IMR-90 (cell line): ENCODE measurements at places on chromosomes 13 and 19. TPM values are rescaled to one million over a fixed set of nuclear protein-coding genes. Genes with fewer than 3 reads are reported as not detected.
A peak's percentile ranks its signal among the peaks of the same experiment; 100 is the strongest.

The LRRC8E gene
- 6.9 and 7.2 TPM in 2 replicates for total RNA-seq

The NLRP9 gene
- not detected in 2 replicates for total RNA-seq

The PDX1 gene
- total RNA-seq: not detected in 2 replicates

The SIGLEC8 gene
- total RNA-seq: not detected in 2 replicates

The CEACAM8 gene
- not detected in 2 replicates for total RNA-seq

The MIR17HG gene
- 3.0 and 9.7 TPM in 2 replicates for total RNA-seq

The ZFR2 gene
- total RNA-seq: 0.28 TPM in 1 of 2 replicates, not detected in the other

The OR4F17 gene
- total RNA-seq: not detected in 2 replicates

The RNF113B gene
- not detected in 2 replicates for total RNA-seq

The ZNF814 gene
- 5.9 and 6.9 TPM in 2 replicates for total RNA-seq

The LILRA1 gene
- total RNA-seq: not detected in 2 replicates

GRCh38 chr19:269241-269640 is 22.0 kb downstream of the PLPP2 start:
- DNase-seq: no peak

DNA sequence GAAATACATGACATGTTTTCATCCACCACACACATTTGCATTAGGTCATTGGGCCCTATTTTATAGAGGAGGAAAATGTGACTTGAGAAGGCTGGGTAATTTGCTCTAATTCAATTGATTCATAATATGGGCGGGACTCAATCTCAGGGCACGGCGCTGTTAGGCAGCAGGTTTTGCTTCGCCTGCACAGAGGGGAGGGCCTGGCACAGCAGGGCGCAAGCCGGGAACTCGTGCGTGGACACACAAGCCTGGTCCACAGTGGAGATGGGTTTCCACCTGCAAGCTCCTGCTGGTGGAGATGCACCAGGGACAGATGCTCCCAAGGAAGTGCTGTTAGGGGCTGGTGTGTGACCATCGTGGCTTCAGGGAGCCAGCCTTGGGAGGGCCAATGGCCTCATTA is 58.4 kb upstream of the MTIF3 start:
- no peak for DNase-seq

GRCh38 chr19:5672708-5673459 is 7.4 kb downstream of the MICOS13 start:
- DNase-seq: no peak

DNA sequence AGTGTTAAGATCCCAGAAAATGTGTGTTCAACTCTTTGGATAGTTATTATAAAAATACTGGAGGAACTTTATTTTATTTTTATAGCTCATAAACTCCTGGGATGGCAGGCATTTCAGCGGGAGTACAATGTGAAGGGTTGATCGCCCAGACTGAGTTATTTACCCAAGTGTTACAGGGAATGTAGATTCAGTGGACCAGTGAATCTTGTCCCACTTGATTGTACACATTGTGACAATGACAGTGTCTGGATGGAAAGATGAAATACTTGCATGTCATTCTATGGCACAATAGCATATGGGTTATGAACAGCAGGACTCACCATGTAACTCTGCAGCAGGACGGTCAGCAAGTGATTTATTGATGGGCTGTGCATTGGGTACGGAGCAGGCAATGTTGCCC is 20.3 kb downstream of the OLFM4 start:
- DNase-seq: no peak

DNA sequence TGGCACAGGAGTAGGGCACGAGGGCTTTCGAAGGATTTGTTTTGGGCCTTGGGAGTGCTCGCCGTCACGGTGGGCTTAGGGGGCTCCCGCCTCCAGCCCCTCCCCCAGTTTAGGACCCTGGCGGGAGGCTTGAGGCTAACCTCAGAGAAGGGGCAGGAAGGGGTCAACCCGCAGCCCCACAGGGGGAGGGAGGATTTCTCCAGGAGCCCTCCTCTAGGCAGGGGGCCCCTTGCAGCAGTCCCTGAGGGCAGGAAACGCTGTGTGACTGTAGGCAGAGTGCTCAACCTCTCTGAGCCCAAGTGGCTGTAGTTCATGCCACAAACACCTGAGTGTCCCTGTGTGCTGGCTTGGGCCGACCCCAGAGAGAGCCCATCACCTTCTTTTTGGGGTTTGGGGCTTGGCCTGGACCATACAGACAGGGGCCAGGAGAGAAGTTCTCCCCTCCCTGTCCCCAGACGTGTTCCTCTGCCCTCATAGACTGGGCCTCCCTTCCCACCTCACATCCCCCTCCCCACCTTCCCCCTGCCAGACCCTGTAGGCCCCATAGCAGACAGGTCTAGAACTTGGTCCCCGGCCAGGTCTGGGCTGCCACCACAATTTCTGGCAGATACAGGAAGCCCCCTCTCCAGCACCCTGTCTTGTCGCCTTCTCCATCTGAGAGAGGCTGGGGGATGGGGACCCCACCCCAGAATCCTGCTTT is 8.1 kb downstream of the ISYNA1 start:
- no peak for DNase-seq

DNA sequence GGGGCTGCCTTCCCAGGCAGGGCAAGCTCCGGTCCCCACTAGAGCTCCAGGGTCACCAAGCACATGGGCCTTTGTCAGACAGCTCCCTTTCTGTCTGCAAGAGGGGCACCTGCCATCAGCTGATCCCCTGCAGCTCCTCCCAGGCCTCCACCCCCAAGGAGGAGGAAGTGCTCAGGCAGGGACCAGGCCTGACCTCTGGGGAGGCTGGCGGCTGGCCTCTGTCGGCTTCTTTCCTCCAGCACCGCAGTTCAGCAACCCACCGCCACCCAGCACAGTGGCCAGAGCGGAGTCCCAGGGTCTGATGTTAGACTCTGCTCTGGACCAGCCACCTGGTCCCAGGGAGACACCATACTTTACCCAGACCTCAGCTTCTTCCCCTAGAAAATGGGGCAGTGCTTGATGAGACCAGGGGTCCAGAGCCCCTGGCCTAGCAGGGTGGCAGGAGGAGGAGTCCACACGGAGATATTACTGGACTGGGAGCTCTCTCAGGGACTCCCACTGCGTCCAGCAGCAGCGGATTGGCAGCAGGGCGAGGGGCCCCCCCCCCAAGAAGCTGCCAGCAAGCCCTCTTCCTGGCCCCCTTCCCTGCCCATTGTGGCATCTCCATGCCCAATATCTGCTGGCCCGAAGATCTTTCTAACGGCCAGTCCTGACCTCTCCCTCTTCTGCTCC is 24.1 kb downstream of the NKPD1 start:
- DNase-seq: no peak

GRCh38 chr13:44463759-44464158 is 90.1 kb downstream of the SERP2 start:
- DNase-seq: no peak

GRCh38 chr13:106507560-106508274 is 27.7 kb downstream of the EFNB2 start:
- peak; percentile 95 for DNase-seq
